Activated CD8-positive, alpha-beta memory T cell treated with anti-CD3 and anti-CD28 coated beads for 48 hours (primary cell): ENCODE measurements at places on chromosomes 5 and 9.
A peak's percentile ranks its signal among the peaks of the same experiment; 100 is the strongest.

DNA sequence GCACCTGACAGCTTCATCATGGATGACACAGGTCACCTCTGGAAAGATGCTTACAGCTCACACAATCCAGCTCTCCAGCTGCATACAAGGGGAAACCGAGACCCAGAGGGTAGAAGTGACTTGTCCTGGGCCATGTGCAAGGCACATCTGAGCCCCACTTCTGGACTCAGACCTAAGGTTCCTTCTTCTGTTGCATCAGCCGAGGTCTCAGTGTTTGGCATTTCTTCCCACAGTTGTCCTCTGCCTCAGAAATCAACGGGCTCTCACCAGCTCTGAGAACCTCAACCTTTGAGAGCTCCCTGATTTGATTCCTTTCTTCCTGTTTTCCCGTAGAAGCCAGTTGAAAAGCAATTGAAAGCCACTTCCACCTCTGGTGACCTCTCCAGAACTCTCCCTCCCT is 38.7 kb upstream of the COL15A1 start:
- no peak for DNase-seq

GRCh38 chr9:96331236-96331947 is 29.4 kb upstream of the HSD17B3 start:
- DNase-seq, result no peak

DNA sequence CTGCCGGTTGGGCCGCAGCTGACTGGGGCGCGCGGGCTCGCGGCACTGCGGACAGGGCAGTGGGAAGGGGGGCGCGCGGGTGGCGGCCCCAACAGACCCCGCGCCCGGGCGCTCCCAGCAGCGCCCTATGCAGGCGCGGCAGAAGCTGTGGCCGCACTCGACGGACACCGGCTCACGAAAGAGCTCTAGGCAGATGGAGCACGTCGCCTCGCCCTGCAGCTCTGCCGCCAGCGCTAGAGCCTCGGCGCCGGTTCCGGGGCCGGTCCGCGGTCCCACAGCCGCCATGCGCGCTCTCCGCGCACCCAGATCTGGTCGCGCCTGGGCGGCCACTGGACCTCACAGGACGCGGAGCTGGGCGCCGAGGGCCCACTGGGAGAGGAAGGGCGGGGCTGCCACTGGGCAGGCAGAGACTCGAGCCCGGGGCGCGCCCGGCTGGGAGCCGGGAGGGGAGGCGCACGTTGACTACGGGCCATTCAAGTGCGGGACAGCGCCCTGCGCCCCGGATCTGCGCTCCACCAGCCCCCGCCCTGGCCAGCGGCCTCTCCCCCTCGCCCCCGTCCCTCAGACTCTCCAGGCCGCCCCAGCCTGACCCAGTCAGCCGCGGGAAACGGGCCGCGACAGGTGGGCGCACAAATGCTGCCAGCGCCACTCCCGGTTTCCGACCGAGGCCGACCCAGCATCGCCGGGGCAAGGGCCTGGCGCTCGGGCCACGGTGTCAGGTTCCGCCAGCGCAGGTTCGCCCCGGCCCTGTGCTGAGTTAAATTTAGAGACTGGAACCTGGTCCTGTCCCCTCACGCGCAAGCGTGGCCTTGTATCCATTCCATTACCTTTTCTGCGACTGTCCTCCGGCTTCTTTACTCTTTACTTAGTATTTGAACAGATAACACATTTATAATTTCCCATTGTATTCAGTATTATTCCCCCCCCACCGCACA is at the start of gene TRIM7:
TSS of gene TRIM7 (minus strand) at position 371 of the 935 bp plus-strand sequence. CDS start at position 285, 86 bp downstream.
- no peak for DNase-seq

DNA sequence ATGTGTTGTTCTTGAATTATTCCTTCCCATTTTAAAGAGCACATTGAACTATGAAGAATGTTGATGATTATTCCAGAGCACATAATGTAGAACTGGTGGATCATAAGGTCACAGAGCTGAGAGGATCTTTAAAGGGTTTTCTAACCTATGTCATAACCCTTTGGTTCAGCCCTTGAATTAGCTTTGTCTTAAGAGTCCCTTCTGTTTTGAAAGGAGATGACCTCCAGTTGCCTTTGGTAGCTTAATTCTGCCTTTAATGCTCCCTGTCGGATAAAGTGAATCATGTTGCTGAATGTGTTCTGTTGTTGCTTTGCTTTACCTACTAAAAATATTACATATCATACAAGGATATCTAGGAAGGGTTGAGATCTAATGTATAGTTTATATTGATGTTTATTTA is 99.1 kb upstream of the PRRC1 start:
- no peak for DNase-seq

DNA sequence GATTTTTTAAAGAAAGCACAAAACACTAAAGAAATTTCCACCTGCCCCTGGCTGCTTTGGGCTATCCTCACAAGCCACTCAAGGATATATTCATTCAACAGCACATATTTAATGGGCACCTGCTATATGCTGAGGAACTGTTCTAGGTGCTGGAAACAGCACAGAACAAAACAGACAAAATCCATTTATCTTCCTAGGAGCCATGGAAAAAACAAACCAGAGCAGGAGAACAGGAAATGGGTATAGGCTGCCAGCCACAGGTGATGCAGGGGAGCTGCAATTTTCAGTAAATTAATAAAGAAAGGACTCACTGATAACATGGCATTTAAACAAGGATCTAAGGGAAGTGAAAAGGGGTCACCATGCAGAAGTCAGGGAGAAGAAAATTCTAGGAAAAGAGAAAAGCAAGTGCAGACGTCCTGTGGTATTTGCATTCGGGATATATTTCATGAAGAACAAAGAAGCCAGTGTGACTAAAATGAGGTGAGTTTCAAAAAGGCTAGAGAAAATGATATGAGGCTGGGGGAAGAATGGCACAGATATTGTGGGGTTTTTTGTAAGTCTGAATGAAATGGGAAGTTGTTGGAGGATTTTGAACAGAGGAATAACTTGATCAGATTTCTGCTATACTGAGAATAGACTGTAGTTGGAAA is 152.2 kb downstream of the ADAMTSL1 start:
- DNase-seq, result no peak

DNA sequence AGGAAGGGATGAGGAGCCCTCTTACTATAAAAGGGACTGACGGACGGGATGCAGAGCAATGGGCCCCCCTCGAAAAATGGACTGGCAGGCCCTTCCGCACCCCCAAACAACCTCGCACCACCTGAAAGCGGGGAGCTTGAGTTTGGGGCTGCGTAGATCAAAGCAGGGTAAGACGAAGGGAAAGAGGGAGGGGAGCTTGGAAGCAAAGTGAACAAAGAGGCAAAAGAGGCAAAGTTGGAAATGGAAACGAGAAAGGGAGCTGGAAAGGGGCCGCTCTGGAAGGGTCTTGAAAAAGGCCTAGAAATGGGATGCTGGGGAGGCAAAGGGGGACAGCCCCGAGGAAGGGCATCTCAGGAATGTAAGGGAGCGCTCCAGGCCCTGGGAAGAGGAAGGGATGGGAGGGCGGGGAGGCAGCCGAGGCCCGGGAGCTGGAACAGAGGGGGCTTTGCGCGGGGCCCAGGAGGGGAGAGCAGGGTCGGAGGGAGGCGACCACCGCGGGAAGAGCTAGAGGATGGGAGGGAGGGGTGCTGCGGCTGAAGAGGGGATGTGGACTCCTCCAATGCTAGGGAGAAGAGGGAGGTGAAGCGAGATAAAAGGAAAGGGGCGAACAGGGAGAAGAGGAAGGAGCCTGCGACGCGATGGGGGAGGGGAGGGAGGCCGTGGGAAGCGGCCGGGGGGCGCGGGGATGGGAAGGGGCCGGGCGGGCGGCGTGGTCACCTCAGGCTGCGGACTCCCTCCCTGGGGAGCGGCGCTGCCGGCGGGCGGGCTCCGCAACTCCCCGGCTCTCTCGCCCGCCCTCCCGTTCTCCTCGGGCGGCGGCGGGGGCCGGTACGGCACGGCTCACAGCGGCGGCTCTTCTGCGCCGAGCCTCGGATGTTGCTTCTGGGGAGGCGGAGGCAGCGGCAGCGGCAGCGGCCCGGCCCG is 577 bp downstream of the RNF145 start:
- peak; percentile 8 for DNase-seq

GRCh38 chr5:81909677-81910076 is 62.1 kb upstream of the ATG10 start:
- no peak for DNase-seq

DNA sequence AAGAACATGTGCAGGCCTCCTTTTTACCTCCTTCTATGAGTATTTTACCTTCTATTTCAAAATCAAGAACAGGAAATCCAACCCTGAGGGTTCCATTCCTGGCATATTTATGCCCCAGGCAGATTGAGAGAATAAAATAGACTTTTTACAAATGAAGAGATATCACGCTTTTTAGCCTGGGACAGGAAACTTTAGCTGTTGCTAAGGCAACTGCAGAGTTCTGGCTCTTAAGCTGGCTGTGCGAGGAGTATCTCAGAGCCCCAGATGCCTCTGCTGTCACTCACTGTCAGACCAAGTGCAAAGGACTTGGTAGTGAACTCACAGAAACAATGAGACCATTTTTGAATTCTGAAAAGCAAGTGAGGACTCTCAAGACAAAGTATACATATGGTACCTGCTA is 69.5 kb upstream of the HSPB3 start:
- no peak for DNase-seq

DNA sequence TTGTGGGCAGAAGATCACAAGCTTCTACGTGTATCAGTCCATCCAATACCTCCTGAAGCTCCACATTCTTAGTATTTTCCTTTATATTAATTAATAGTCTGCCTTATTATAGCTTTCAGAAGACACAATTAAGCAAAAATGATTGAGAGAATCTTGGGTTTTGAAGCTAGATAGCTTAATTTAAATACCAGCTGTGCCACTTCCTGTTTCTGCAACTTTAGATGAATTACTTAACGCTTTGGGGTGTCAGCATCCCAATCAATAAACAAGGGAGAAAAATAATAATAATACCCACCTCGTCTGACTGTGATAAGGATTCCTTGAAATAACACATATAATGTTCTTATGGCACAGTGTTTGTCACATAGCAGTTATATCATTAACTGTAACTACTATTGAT is 44.7 kb upstream of the HTR4 start:
- DNase-seq, result no peak

- no peak for DNase-seq
Measured at GRCh38 chr9:77714077-77714549, 66.0 kb upstream of the GNA14 start.

DNA sequence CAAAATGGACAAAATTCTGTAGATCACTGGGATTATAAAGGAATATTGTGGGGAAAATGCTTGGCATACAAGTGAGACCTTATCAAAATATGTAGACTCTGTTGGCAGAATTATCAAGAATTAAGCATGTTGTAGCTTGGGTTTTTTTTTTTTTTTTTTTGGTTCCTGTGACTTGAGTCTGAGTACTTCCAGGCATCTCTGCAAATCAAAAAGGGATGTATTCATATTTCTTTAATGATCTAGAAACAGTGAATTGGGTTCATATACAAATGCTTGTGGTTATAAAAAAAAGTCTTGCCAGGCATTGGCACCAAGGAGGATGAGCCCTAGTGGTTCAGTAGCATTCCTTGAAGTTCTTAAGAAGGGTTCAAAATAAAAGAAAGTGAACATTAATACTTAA is 292.2 kb downstream of the ARHGAP26 start:
- DNase-seq, result no peak

DNA sequence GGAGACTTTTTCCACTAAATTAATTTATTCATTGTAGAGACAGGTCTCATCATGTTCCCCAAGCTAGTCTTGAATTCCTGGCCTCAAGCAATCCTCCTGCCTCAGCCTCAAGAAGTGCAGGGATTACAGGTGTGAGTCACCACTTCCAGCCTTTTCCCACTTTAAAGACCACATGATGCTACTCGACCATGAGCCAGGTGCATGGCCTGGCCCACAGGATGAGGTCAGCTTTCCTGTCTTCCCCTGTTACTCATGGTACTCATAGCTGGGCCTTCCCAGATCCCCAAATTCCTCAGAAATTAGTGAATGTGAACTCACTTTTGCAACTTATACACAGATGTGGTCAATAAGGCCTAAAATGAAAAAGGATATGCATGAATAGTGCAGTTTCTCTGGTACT is 395.9 kb downstream of the SEMA5A start:
- no peak for DNase-seq

DNA sequence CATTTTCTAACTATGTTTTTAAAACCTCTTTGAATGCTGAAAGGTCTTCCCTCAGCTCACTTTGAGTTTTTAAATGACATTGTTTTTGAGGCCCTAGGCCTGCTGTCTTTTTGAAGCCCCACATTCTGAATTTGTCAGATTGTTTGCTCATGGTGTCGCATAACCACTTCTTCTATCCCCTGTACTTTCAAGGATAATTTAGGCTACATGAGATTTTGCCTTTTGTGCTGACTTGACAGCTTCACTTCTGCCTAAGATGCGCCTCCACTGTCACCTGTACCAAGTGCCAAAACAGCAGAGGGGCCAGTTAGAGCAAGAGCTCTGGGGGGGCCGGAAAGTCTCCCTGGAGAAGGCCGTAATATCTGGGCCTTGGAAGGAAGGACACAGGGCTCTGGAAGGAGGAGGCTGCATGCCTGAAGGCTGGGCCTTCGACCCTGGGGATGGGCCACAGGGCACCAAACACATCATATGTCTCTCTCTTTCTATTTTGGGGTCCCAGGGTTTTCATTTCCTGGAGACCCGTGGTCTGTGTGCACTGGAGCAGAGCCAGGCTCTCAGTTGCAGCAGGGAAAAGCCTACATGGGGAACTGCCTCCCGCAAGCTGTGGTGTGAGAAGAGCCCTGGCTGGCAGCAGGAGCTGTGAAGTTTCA is 49.1 kb downstream of the NDST1 start:
- DNase-seq, result no peak

GRCh38 chr9:124030969-124031451 is 19.4 kb downstream of the LHX2 start:
- DNase-seq, result no peak

GRCh38 chr9:136876476-136876875 is 9.8 kb upstream of the TRAF2 start:
- no peak for DNase-seq

DNA sequence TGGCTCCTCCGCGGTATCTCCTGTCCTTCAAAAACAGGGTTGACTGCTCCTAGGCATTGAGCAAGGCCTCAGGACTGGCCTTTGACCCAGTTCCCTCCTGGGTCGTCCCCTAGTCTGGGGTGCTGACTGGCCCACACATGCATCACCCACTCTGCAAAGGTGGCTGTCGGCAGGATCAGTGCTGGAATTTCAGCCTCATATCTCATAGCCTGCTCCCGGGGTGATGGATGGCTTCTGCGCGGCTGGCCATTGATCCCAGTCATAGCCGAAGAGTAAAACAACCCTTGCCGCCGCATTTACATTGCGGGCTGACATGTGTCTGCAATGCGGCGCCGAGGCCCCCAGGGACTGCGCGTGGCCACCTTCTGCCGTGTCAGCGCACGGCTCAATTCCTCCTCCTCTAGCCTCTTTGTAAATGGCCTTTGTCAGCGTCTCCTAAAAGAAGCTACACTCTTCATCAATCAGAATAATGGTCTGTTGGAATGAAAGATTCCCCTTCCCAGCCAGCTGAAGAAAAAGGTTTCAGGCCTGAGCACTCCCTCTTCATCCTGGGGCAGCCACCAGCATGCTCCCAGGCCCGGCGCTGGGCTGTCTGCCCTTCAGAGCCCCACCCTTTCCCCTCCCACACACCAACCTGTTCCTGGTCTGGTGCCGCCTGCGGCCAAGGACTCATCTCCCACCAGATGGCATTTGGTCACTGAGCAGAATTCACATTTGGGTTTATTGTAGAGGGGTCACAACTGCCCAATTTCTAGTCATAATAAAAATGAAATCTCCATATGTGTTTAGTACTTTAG is 159.0 kb downstream of the PJA2 start:
- no peak for DNase-seq

- no peak for DNase-seq
Measured at GRCh38 chr9:134662143-134662876, 20.7 kb downstream of the COL5A1 start.

- no peak for DNase-seq
Measured at GRCh38 chr9:106887066-106887465, 24.1 kb downstream of the ZNF462 start.
